ENCODE measurements at places on chromosomes 1 and 21.

- DNase-seq: no peak
Measured at GRCh38 chr1:4797016-4797410, 142.6 kb downstream of the AJAP1 start.

- DNase-seq: no peak
Measured at GRCh38 chr1:221494670-221495069, 247.2 kb downstream of the DUSP10 start.

DNA sequence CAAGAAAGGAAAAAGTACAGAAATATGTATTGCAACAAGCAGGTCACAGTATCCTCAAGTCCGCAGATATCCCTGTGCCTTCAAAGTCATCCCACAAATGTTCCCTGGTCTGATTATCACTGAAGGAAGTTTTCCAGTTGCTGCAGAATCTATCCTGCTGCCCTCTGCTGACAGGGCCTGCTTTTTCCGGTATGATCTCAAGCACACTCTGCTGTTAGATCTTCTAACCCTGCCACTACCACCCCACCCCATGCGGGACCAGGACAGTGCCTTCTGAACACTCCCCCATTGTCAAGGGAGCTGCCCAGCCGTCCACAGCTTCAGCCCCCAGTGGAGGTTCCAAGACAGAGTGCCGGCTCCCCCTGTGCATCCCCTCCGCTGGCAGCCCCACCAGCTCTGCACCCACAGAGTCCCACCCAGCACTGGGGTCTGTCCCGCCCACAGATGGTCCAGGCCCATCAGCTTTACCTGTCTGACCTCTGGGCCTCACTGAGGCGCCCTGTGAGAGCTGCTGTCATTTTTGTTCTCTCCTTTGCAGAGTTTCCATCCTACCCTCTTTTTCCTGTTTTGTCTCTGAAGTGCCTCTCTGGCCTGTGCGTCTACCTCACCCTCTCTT is 27.9 kb downstream of the FAM163A start:
- DNase-seq: no peak

- DNase-seq: no peak
Measured at GRCh38 chr1:7425771-7426170, 345.3 kb upstream of the VAMP3 start.

DNA sequence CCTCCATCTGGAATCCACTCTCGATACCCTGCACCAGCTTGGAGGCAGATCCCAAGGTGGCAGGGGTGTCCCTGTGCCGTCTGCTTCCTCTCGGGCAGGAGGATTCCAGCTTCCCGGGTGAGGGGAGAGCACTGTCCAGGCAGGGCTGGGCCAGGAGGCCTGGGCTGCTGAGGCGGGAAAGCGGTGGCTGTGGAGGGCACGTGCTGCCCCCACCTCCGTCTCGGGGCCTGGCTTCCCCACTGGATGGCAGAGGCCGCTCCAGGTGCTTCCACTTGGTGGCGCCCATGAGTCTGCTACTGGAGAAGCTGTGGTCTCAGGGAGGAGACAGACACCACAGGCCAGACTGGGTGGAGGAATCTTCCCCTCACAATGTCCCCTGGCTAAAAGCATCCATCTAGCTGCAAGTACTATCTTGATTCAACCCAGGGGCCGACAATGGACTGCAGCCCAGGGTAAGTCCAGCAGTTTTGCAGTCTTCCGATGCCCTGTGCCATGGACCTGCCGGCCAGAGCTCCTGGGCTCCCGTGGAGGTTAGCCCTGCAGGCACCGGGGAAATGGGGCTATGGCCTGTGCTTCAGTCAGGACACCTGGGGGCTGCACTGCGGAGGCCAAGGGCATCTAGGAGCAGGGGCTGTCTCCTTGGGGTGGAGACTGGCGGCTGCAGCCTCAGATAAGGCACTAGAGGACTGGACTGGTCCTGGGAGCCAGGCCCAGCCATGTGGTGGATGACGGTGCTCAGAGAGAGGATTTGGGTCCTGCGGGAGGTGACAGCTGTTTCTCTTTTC is 41.3 kb upstream of the EIF4G3 start:
- DNase-seq: peak; percentile 78

GRCh38 chr1:160024195-160024905 is 7.4 kb downstream of the PIGM start:
- DNase-seq: no peak

DNA sequence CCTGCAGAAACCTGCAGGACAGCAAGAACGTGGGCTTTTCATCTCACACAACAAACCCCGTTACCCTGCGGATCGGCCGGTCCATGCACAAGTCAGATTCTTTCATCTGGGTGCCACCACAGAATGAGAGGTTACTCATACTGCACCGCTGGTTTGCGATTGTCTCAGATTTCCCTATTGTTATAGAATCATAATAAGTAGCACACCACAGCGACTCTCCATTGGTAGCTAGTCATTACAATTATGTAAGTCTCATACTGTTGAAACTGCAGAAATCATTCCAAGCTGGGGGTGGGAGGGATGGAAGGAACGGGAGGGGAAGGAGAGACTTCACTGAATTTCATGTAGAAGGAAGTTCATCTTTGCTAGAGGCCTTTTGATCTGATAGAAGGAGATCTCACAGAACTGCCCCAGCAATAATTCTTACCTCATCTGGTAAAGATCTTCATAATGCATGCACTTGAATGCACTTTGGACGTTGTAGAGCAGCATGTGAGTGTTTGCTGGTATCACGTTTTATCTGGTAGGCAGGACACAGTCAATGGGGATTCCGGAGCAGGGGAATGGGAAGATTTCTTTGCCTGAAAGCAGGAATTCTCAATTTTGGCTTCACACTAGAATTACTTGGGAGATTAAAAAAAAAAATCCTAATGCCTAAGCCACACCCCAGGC is 221.1 kb downstream of the KIF26B start:
- no peak for DNase-seq

- peak; percentile 22 for DNase-seq
Measured at GRCh38 chr1:53398576-53399365, 60.4 kb upstream of the DMRTB1 start.

DNA sequence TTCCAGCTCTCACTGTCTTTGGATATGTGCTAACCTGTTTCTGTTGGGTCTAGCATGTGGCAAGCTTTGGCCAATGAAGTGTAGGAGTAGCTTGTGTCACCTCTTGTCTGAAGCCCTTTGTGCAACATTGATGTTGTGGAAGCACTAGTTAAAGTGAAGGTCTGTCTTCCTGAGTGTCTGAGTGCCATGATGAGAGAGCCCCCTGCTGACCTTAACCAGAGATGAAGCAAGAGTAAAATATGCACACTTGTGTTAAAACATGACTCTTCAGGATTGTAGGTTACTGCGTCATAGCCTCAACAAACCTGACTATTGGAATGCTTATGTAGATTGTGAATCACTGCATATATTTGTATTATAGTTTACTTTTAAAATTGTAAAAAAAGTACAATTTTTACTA is 103.7 kb downstream of the NCAM2 start:
- no peak for DNase-seq

DNA sequence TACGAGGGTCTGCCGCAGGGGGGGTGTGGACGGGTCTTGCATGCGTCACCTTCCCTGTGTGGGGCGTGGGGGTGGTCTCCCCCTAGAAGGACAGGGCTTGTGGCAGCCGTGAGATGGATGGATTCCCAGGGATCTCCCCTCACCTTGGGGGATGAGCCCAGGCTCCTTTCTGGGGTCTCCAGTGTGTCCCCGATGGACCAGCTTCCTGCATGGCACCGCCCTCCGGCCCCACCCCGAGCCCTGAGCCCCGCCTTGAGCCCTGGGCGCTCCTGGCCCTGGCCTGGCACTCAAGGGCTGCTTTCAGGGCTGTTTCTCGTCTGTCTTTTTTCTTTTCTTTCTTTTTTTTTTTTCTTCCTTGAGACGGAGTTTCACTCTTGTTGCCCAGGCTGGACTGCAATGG is 59.5 kb downstream of the SKI start:
- DNase-seq: no peak

- peak; percentile 35 for DNase-seq
Measured at GRCh38 chr21:46000182-46000730, 18.7 kb downstream of the COL6A1 start.

GRCh38 chr1:246482805-246483568 is 24.1 kb downstream of the SMYD3 start:
- DNase-seq: no peak

DNA sequence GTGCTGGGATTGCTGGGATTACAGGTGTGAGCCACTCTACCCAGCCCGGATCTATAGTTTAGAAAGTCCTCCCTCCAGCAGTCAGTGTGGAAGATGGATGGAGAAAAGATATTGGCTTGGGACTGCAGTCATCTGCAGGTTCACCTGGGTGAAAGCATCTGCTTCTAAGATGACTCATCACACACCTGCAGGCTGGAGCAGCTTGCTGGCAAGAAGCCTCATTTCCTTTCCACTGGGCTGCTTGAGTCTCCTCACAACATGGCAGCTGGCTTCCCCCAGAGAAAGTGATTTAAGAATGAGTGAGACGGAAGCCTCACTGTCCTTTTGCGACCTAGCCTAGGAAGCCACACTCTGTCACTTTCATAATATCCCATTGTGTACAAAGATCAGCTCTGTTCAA is 50.0 kb downstream of the FOXO6 start:
- DNase-seq: no peak

GRCh38 chr1:46197964-46198811 is at the start of gene POMGNT1:
Gene POMGNT1 (minus strand): TSS chr1:46198434. CDS start chr1:46197821, 613 bp downstream.
- DNase-seq: peak; percentile 88

DNA sequence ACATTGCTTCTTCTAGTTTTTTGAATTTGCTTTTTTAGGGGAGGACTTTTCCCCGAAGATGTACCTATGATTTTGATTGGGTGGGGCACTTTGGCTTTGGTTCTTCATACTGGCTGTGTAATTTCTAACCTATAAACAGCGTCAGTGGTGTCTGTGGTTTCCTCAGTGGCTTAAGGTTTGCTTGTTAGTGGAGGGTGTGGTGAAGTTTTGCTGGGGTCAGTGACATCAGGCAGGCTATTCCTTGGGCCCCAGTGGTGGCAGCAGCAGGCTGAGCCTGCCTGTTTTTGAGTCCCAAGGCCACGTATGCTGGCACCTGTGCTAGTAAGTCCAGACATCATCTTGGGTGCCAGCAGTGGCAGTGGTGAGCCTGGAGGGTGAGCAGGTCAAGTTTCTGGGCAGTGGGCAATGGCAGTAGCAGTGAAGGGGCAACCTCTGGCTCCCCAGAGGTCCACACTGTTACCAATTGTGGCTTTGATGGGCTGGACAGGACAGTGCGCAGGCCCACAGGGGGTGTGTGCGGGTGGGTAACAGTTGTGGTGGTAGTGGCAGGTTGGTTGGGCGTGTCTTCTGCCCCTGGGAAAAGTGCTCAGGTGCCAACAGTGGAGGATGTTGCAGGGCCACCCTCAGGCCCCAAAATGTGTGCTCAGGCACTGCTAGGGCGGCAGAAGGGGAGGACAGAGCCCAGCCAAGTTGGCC is 54.9 kb upstream of the B3GALT2 start:
- no peak for DNase-seq

GRCh38 chr1:61450454-61450853 is 274.5 kb downstream of the TM2D1 start:
- no peak for DNase-seq

DNA sequence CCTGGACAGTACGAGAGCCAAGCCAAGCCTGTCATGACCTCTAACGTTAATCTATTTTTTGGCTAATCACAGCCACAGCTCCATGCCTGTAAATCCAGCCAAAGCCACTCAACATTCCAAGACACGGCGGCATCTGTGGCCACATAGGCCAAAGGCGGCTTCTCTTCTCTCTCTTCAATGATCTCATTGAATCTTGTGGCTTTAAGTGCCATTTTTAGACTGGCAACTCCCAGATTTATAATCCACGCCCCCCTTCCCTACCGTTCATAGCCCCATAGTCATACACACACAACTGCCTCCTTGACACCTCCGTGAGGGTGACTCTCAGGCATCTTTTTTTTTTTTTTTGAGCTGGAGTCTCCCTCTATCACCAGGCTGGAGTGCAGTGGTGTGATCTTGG is 5.7 kb upstream of the SELENON start:
- no peak for DNase-seq

GRCh38 chr1:150973836-150974579 is 627 bp downstream of the CERS2 start:
- peak; percentile 78 for DNase-seq

GRCh38 chr1:51745304-51745570 is 128.3 kb downstream of the OSBPL9 start:
- no peak for DNase-seq

DNA sequence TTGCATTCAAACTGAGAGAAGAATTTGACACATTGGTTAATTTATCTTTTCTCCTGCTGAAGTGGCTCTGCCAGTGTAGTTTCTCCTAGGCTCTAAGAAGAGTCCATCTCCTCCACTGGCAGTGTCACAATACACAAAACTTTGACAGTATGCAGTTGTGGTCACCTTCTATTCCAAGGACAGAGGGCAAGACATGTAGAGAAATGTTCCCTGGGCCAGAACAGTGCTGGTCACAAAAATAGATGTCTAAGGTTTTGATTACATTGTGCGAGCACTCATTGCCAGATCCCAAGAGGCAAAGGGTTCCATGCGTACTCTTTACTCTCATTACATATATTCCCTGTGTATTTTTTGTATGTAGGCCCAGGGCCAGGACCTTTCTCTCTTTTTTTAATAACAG is 148.1 kb upstream of the UBE2U start:
- DNase-seq: no peak

- no peak for DNase-seq
Measured at GRCh38 chr1:14339288-14339687, 259.2 kb upstream of the KAZN start.

- no peak for DNase-seq
Measured at GRCh38 chr1:202597090-202597761, 113.0 kb downstream of the SYT2 start.

DNA sequence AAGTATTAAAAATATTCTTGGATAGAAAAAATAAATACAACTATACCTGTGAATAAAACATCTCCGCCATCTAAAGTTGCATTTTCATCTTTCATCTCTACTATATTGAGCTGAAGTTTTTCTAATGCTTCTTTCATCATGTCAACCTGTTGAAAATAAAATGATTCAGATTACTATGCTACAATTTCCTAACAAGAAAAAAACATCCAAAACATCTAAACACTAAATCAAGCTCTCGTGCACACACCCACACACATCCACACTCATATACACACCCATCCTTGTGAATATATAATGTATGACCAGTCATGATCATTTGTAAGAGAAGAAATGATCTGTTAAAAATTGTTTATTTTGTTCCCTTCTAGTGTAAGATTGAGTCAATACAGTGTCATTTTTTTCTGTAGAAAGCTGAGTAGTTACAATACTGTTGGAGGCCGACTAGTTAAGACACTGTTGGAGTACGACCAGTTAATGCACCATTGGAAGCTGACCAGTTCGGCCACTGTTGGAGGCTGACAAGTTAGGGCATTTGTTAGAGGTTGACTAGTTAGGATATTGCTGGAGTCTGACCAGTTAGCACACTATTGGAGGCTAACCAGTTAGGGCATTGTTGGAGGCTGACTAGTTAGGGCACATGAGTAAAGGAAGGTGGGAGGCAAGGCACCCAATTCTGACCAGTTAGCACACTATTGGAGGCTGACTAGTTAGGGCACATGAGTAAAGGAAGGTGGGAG is 82.4 kb upstream of the BCL10 start:
- DNase-seq: no peak

- no peak for DNase-seq
Measured at GRCh38 chr1:66058558-66058957, 265.9 kb downstream of the PDE4B start.

DNA sequence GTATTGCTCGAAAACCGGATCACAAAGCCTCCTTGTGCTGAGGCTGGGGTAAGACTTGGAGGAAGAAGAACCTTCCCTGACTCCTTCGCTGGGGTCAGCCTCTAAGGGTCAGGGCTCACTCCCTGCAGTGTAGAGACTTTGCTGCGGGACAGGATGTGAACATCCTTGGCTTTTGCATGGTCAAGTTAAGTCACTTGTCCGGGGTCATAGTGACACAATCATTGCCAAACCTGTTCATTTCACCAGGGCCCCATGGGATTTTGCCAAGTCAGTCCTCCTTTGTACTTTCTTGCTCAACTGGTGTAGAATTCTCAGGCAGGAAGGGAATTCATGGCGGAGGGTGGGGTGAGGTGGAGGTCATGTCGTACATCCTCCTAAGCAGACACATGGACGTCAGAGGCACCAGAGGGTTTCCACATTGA is 24.7 kb upstream of the IL10 start:
- no peak for DNase-seq

All from activated CD8-positive, alpha-beta memory T cell treated with anti-CD3 and anti-CD28 coated beads, Interleukin-2, amount 50 U/mL, for 48 hours (primary cell).